ENCODE measurements at places on chromosomes 13 and 19.
A peak's percentile ranks its signal among the peaks of the same experiment; 100 is the strongest.

DNA sequence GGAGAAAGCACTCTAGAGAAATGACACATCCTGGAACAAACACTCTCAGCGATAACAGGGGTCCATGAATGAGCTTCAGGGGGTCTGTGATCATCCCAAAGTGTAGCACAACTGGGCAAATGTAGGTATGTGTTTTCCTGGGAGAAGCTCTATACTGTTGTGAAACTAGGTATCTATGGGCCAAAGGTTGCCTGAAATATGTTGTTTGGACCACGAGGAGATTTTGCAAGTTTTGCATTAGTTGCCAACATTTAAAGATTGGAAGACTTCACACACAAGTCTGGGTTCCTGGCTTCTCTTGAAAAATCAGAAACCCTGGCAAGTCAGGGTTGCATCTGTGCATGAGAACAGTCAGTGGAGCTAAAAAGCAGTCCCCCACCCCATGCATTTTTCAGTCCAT lies 26.7 kb upstream of the POU2F2 start:
- peaks cover 14% of the 10 kb centered on the region for H3K27me3 ChIP-seq
- H3K4me3 ChIP-seq: no peak overlapping the region
- H3K36me3 ChIP-seq: no peaks in the 10 kb centered on the region
- DNase-seq: no peak
- H3K27ac ChIP-seq: no peak overlapping the region

GRCh38 chr13:83350569-83350968 lies 531.7 kb downstream of the SLITRK1 start:
- no peaks in the 10 kb centered on the region for H3K36me3 ChIP-seq
- H3K4me3 ChIP-seq: no peak overlapping the region
- H3K4me1 ChIP-seq: no peaks in the 10 kb centered on the region
- DNase-seq: no peak
- H3K27ac ChIP-seq: no peak overlapping the region

DNA sequence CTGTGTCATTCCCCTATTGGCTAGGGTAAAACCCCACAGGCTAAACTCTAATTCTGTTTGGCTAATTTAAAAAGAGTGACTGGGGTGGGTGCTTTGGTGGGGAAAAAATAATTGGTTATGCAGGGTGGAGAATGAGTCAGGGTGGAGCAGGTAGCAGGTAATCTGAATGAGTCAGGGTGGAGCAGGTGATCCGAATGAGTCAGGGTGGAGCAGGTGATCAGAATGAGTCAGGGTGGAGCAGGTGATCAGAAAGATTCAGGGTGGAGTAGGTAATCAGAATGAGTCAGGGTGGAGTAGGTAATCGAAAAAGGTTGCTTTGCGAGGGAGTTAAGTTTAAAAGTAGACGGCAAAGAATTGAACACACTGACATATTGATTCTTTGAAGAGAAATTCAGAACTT lies 1218.8 kb upstream of the ATXN8OS start:
- no peaks in the 10 kb centered on the region for H3K4me1 ChIP-seq
- no peaks in the 10 kb centered on the region for H3K36me3 ChIP-seq
- no peak overlapping the region for H3K27ac ChIP-seq
- DNase-seq: no peak

DNA sequence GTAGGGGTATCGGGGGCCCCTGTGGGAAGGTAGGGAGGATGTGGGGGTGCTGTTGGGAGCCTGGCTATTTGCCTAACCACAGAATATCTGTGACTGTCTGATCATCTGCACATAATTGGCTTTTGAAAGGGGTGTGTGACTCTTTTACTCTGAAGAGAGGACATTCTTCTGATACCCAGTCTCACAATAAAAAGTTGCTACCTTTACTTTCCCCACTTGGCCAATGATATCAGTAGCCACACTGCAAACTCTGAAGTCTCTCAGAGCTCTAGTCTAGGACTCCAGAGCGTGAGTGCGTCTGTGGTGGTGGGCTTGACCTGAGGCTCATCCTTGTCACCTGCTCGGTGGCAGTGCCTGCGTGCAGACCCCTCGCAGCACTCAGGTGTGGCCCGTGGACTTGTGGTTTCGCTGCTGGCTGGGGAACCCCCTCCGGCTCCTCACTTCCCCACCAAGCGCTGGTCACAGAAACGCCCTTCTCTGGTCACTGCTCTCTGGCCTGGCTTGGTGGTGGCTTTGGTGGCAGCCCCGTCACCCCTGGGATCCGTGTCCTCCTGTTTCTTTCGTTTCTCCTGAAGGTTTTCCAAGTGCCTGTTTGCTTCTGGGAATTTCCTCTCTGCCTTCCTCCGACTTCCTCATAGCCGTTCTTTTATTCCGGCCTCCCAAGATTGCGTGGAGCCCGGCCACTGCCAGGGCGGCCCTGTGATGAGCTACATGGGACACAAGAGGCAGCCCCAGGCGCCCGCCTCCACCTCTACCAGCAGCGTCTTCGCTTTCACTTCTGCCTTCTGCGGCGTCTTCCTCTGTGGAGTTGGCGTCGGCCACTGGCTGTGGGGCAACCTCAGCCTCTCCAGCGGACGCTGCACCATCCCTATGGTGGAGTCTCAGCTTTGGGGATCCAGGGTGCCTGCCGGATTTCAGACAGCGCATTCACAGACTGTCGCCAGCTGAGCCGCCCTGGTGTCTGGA lies 78.0 kb downstream of the ATP11A start:
- DNase-seq: no peak
- peak overlapping the region; percentile 57 for H3K27ac ChIP-seq
- H3K4me3 ChIP-seq: no peak overlapping the region
- H3K4me1 ChIP-seq: peaks cover 24% of the 10 kb centered on the region
- H3K36me3 ChIP-seq: peaks cover 4% of the 10 kb centered on the region
